ENCODE measurements at places on chromosomes 7 and 10.

DNA sequence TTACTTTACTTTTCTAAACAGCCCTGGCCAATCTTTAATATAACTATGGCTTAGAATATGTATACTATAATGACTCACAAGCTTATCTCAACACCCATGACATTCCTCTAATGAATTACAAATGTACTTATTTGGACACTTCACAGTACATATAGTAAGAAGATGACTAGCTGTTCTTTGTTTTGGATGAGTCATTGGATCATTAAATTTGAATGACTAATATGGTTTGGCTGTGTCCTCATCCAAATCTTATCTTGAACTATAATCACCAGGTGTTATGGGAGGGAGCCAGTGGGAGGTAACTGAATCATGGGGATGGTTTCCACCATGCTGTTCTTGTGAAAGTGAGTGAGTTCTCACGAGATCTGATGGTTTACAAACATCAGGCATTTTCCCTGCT is 807.5 kb upstream of the SORCS1 start:
- DNase-seq: no peak

GRCh38 chr7:158321056-158321700 is 266.4 kb downstream of the PTPRN2 start:
- no peak for DNase-seq

DNA sequence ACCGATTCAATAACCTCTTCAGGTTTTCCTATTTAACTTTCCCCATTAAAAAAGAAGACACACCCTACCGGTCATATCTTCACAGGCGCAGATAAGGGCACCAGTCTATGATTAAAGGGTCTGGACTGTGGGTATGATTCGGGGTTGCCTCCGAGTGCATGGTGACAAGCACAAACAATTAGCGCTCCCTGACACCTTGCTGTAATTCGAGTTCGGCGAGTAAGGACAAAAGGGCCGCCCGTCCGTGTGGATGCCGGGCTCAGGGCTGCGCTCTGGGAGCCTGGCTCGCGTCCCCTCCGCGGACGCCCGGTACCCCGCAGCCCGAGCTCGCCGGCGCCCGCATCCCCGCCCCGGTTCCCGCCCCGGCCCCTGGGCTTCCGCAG is 111.9 kb upstream of the RHEB start:
- no peak for DNase-seq

GRCh38 chr7:116259871-116260440 is 49.6 kb downstream of the TES start:
- no peak for DNase-seq

GRCh38 chr10:93406364-93407145 is 75.6 kb downstream of the MYOF start:
- no peak for DNase-seq

DNA sequence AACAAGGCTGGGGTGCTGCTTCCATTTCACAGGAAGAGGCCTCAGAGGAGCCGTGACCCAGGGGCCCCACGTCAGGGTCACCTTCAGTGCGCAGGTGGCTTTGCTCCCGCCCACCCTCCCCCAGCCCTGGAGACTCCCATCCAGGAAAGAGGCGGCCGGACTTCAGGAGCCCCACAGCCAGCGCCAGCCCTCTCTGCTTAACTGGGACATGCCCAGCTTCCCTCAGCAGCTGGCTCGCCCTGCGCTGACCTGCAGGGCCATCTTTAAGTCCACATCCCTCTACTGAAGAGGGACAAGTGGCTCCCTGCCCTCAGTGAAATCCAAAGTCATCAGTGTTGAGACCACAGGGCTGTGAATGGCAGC is 141.9 kb upstream of the PPP2R2D start:
- DNase-seq: no peak

DNA sequence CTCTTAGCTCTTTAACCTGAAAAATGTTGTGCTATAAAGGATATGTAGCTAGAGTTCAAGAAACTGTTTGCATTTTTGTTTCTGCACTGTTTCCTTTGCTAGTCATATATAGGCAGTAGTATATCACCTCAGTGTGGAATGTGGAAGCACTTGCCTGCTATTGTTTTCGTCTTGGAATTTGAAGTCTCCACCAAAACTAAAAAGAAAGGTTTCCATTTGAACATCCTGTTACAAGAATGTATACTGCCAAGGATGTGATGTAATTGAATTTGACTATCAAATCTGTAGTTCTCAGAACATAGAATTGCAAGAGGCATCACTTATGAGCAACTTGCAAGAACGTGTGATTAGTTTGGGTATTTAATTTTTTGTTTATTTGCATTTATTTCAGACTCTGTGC is 51.1 kb upstream of the MEOX2 start:
- no peak for DNase-seq

GRCh38 chr7:64947252-64948000 is 43.4 kb downstream of the ZNF117 start:
- no peak for DNase-seq

GRCh38 chr7:69603937-69604494 is 5.7 kb downstream of the AUTS2 start:
- DNase-seq: no peak

DNA sequence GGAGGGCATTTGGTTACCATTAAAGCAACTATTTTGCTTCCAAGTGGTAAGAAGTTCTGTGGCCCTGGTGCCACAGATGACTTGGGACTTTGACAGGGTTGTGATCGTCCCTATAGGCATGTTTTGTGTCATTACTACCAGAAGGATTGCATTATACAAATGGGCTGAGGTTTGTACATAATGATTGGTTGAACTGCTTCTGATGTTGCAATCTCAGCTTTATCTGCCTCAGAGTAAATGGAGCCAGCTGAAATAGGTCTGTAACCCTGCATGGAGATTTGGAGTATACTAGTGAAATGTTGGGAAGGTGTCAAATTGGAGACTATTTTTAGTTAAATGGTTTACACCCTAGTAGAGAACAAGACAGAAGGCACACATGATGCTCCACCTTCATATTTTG is 46.1 kb upstream of the SEPTIN7 start:
- DNase-seq: no peak

GRCh38 chr10:103905441-103905840 is 12.5 kb downstream of the STN1 start:
- no peak for DNase-seq

DNA sequence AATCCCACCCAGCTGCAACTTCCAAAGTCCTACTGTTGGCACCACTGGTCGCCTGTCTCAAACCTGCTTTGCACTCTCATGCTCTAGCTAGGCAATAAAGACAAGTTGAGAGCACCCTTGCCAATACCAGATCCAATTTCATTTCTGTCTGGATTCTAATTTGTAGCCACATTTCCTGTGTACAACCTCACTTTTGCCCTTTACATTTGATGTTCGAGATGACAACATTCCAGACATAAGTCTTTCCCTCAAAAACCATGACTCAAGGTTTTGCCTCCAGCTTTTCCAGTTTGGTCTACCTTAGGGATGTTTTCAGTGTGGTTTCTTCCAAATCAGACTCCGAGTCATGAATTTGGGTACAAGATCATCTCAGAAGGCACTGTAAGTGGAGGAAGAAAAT is 309.0 kb downstream of the GPAM start:
- DNase-seq: no peak

GRCh38 chr10:43884501-43885105 is 235.9 kb upstream of the ZNF32 start:
- DNase-seq: no peak

Data from stimulated activated CD8-positive, alpha-beta memory T cell treated with anti-CD3 and anti-CD28 coated beads, Interleukin-15, amount 100 ng/mL, for 1 hour (primary cell).